Stimulated activated CD4-positive, alpha-beta T cell treated with anti-CD3 and anti-CD28 coated beads, Interleukin-15, amount 100 ng/mL, for 1 hour (primary cell): ENCODE measurements at places on chromosomes 12 and 14.

GRCh38 chr12:116924558-116925453 lies 14.1 kb downstream of the FBXW8 start:
- no peak for DNase-seq

GRCh38 chr12:32125455-32126084 lies 18.9 kb downstream of the BICD1 start:
- no peak for DNase-seq

GRCh38 chr12:105228494-105228893 lies 7.5 kb downstream of the APPL2 start:
- DNase-seq, result no peak

GRCh38 chr12:71981149-71981548 lies 42.5 kb downstream of the TPH2 start:
- no peak for DNase-seq

DNA sequence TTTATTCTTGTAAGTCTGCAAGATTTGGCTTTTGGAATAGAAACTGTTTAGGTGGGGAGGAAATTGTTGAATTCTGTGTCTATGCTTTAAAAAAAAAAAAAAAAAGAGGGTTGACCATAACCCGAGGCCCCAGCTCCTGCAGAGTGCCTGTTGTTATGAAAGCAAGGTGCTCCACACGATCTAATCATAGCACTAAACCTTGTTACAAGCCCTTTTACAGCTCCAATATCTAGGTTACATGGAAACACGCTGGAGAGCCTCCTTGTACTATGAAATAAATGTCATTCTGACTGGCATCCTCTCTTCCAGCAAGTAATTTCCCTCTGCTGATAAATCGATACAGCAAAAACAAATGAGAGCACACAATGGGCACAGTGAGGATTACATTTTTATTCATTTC lies 303.1 kb upstream of the SOX5 start:
- no peak for DNase-seq

DNA sequence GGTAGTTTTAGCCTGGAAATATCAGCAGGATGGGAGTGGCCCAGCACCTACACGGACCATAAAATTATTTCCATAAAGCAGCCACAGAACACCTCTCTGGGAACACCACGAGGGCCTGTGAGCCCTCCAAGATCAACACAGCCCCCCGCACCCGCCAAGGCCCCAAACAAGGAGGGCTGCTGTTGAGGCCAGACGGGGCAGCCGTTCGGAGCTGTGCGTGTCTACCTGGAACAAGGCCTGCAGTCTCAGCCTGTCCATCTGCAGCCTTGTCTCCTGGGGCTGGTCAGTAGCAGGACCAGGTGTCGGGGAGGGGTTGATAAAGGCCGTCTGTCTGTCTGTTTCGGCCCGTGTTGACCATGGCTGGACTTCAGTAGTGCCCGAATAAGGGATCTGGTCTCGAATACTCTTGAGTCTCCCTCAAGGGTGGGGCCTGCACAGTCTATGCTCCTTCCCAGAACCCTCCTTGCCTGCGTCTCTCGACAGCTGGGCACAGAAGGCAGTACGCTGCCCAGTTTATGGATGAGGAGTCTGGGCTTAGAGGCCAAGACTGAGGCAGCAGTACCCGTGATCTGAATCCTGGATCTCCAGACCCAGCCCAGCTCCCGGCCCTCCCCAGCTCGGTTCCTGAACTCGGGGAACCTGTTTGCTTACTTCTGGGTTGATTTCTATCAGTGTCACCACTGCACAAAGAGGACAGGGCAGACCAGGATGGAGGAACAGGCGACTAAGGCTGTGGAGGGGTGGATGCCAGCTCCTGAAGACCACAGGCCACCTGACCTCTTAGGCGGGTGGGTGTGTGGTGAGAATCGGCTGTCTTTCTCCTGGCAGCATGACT lies 23.1 kb upstream of the DLK1 start:
- no peak for DNase-seq

- no peak for DNase-seq
Observed at GRCh38 chr12:53078425-53079225, 565 bp downstream of the SPRYD3 start.

DNA sequence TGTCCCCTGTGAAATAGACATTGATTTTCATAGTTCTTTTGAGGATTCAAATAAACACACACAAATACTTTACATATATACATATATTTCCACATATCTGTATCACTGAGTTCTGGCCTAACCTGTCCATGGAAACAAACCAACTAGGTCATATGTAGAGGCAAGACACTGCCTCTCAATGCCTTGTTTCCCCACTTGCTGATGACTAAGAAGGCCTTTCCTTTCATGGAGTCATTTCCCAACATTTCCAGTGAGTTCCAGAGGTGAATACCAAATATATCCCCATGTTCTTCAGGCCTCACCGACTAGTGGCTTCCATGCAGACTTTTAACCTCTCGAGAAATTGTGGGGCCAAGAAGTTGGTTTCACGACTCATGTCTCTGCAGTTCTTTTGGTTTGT lies 120.8 kb downstream of the DNAI7 start:
- DNase-seq, result no peak

- no peak for DNase-seq
Observed at GRCh38 chr12:47722941-47723631, 2.2 kb downstream of the ENDOU start.

DNA sequence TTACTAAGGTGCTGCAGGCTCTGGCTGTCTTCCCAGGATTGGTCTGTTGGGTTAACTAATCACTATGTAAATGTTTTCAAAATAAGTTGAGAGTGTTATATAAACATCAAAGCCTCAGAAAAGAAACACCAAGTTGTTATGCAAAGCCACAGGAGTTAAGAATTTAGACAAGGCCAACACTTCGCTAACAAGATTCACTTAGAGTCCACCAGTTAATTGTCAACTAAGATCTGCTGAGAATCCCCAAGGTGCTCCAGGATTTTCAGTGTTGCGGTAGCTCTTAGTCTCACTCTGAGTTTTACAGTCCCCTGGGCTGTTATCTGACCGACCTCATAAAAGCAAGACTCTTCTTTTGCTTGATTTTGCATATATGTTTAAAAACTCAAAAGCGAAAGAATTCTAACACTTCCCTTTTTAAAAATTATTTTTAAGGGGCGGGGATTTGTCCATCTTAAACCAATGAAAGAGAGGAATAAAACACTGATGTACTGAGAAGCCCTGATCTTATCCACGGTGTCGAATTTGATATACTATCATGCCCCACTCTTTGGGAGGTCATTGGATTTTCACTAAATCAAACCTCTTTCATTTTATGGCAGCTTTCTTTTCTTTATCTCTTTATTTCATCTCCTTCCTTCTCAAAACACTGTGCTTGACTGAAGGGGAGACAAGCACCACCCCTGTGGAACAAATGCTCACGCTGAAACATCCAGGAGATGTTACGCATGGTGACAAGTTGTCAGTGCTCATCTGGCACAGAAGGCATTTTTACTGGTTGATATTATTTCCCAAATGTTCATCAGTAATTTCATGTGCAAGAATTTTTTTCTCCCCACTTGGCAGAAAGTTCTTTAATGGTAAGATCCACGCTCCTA lies 7.0 kb downstream of the NIN start:
- DNase-seq, result no peak

GRCh38 chr12:23611320-23611719 lies 338.1 kb downstream of the SOX5 start:
- no peak for DNase-seq

DNA sequence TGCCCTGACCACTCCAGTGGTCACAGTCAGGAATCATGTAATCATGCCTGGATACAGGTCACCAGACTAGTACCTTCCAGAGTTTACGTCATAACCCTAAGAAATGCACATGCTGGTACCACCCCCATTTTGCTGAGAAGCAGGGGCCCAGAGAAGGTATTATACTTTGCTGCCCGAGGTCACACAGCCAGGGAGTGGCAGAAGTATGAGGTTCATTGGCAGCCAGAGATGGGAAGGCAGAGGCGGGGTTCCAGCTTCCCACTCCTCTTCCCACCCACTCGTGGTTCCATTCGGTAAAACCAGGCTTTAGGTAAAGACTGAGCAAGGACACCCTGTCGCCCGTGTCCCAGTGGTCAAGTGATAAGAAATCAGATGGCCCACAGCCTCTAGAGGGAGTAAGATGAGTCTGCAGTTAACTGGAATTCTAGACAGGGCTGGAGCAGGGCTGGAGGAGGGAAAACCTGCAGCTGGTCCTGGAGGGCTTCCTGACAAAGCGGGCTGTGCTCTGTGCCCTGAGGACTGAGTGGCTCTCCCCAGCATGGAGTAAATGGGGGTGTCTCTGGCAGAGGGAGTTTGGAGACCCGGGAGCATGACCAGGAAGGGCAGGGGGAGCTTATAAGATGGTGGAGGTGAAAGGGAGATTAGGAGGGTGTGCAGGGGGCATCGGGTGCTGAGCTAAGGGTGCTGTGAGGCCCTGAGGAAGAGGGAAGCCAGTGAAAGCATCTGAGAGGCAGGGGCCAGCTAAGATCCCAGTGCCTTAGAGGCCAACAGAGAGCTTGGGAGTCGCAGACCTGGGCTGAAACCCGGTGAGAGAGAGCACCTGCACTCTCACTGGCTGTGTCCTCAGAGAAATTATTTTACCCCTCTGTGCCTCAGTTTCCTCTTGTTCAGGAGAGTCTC lies 5.7 kb downstream of the FAM222A start:
- DNase-seq, result no peak

DNA sequence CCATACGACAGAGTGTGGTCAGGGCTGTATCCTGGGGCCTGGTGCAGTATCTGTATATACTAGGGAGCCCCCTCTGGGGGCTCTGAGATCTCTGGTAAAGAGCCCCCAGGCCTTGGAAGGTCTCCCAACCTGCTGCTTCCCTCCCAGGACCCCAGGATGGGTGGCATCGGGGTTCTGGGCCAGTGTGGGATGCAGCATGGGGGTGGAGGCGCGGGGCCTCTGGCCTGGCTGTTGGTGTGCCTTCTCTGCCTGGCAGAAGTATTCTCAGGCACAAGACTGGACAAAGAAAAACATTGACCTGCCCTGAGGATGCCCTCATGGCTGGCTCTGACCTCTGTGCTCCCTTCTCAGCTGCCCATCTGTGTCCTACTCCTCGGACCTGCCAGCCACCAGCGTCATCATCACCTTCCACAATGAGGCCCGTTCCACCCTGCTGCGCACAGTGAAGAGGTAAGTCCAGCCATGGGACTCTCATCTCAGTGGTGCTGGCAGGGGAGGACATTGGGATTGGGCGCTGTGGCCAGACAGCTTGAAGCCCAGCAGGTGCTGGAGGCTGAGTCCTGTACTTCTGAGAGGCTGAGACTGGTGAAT lies 64.5 kb downstream of the GALNT16 start:
- no peak for DNase-seq
